ENCODE measurements at places on chromosomes 12 and 14.

DNA sequence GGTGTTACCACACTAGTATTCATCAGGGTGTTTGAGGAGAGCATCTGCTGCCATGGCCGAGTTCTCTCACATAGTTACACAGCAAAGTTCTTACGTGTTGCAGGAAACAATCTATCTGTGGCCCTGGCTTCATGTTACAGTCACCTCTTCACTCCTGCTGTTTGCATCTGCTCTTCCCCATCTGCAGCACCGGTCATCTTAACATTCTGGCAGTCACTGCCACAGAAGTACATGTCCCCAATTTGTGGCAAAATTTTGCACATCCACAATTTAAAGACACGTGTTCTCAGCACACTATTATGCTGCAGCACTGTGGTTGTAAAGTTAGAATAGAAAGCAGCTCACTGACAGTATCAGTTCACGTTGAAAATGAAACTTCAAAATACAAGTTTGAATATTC, 23.2 kb downstream of the MAPK1IP1L start:
- no peak for DNase-seq

- no peak for DNase-seq
These were observed 191.0 kb upstream of the PLEKHG7 start for GRCh38 chr12:92511786-92512185.

DNA sequence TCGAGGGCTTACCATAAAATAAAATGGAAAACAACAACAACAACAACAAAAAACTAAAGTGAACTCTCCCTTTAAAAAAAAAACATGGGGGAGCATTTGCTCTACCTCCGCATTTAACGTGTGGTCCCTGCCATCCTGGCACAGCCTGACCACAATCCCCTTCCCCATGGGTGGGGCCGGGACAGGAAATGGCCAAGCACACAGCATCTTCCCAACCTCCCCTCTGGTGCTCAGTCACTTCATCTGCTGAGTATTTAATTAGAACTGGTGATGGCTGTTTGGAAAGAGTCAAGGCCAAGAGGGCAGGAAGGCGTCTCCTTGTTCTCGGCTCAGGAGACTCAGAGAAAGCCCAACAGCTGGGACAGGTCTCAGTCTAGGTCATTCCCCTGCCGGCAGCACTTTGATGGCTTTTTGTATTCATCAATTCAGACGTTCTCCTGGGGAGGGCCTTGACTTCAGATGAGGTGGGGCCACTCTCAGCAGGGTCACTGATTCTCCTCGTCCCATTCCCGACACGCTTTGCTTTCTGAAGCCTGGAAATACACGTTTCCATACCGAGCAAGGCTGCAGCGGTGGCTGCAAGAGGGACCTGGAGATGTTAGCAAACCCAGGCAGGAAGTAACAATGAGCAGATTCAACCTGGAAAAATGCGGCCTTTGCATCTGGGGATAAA, 44.4 kb downstream of the ANO2 start:
- no peak for DNase-seq

DNA sequence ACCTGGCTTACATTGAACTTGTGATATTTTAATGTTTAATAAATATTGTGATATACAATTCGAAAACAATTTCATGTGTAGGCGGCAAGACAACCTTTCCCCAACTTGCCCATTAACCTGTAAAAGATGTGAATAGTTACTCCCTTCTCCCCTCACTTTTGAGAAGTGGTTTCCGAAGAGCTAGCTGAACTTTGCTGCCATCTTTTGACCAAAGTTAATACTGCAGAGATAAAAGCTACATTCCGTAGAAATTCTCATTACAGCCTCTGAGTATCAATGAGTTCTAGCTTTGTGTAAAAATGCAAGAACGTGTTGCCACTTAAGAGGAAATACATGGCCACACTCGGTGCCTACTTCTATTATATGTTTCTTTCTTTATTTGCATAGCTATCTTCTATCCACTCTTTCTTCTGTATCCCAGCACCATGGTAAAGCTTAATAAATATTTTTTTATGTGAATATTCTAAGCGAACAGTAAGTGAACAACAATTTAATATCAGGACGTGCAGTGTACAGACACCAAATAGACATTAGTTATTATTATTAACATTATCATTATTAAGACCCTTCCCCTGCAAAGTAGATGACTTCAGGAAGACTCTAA, 105.1 kb upstream of the TMEM260 start:
- peak; percentile 67 for DNase-seq

DNA sequence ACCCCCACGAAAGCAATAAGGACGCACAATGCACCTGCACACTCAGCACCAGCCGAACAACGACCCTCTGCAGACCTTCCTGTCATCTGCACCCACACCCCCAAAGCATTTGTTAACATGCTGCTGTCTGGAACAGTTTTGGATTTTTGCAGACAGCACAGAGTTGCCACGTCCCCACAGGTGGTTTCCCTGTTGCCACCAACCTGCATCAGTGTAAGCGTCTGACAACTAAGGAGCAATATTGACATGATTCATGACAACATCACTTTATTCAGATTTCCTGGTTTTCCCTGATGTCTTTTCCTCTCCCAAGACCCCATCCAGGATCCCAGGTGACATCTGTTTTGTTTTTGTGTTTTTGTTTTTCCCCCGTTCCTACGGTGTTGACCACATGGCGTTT, 150.7 kb upstream of the C14orf180 start:
- no peak for DNase-seq

GRCh38 chr12:100279159-100279558, 12.2 kb downstream of the SCYL2 start:
- DNase-seq = no peak

- DNase-seq = no peak
These were observed 896 bp downstream of the EID3 start for GRCh38 chr12:104304261-104305009.

DNA sequence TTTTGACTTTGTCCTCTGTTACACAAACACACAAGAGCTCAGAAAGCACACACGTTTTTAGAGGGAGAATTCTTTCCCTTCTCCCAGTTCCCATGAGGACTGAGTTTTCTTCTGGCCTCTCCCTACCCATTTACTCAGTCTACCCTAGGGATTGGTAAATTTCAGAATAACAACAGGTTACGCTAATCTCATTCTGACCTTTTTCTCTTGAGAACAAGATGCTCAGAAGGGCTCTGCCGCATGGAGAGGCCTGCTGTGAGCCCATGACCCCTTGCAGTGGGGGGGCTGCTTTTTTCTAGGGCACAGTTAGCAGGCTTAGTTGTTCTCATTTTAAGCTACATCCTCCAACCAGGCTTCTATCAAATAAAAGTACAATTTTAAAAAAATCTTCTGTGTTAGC, 69.5 kb downstream of the GPR135 start:
- no peak for DNase-seq

GRCh38 chr12:56315249-56315621, 553 bp downstream of the CNPY2 start:
- DNase-seq = no peak
